Stimulated activated CD4-positive, alpha-beta T cell treated with anti-CD3 and anti-CD28 coated beads, Interleukin-15, amount 100 ng/mL, for 1 hour (primary cell): ENCODE measurements at places on chromosomes 13 and 19.

- no peak for DNase-seq
These were observed 173.0 kb downstream of the TEX29 start for GRCh38 chr13:111493468-111493867.

GRCh38 chr13:26019881-26020870 lies 31.6 kb downstream of the SHISA2 start:
- DNase-seq, result no peak

GRCh38 chr13:72834601-72835000 lies 52.7 kb downstream of the PIBF1 start:
- no peak for DNase-seq

DNA sequence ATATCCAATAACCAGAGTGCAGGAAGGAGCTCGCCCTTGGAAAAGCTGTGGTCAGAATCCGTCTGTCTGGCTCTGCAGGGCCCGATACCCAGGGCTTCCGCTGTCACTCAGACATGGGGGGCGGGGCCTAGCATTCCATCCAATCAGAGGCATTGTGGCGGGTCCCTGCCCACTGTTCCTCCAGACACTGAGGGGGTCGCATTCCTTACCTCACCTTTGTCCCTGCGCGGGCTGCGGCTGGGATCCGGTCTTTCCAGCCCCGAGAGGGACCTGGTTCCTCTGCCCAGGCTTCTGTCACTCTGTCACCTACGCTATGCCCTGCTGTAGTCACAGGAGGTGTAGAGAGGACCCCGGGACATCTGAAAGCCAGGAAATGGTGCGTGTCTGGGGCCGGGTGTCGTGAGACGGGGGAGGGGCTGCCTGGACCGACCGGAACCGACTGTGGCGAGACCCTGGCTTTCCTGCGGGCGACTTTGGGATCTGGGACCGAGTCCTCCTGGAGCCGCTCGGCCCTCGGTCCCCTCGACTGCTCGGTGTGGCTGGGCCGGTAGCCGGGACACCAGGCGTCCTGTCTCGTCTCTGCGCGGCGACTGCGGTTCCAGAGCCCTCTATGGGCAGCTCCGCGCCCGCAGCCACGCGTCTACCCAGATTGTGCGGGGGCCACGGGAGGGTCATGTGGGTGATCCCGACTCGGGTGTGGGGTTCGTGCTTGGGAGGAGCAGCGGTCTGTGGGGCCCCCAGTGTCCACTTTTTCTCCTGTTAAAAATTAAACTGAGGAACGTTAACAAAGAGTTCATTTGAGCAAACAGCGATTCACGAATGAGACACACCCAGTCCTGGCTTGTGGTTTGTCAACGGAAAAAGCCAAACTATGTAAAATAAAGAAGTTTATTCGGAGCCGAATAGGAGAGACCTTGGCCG lies at the start of gene ZNF69:
TSS of gene ZNF69 (plus strand) at position 172 of the 921 bp plus-strand sequence. CDS start at position 314, 142 bp downstream.
- DNase-seq, result peak; percentile 30

GRCh38 chr13:110118106-110118505 lies 188.9 kb downstream of the COL4A1 start:
- DNase-seq, result no peak

- no peak for DNase-seq
These were observed 754.9 kb downstream of the OLFM4 start for GRCh38 chr13:53783471-53783870.

DNA sequence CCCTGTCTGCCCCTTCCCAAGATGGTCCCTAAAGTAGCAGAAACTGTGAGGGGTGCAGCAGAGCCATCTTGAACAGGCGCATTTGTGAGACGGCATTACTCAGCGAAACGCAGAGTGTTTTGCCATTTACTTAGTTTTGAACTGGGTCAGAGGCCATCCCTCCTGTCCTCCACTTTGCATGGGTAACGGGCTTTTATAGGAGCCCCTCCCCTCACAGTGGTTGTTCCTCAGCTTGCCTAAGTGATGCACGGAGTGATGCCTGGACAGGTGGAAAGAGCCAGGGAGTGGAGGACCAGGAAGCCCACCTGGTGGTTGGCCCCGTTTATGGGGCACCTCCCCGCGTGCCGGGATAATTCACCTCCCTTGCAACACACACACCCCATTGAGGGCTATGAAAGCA lies 68.0 kb upstream of the C1QTNF9 start:
- DNase-seq, result no peak

GRCh38 chr19:1449467-1450442 lies at the start of gene APC2:
Gene APC2 (plus strand): TSS chr19:1450121. CDS start chr19:1453002, 2,881 bp downstream.
- no peak for DNase-seq

GRCh38 chr19:21317821-21318220 lies 11.4 kb downstream of the ZNF708 start:
- DNase-seq, result no peak

- DNase-seq, result no peak
These were observed 32.9 kb downstream of the TEX26 start for GRCh38 chr13:30965380-30965779.

DNA sequence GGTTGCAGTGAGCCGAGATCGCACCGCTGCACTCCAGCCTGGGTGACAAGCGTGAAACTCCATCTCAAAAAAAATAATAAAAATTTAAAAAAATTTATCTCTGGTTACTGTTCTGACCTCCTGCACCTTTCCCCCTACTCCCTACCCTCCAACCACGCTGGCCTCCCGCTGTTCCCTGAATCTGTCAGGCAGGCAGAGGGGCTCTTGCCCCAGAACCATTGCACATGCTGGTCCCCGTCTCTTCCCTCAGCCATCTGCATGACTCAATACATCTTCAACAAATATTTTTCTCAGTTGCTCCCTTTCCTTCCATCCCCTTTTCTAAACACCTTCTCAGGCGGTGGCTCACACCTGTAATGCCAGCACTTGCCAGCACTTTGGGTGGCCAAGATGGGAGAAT lies 1.1 kb upstream of the FAM187B start:
- no peak for DNase-seq

- DNase-seq, result no peak
These were observed 1.6 kb upstream of the ZBTB7A start for GRCh38 chr19:4068047-4068966.

DNA sequence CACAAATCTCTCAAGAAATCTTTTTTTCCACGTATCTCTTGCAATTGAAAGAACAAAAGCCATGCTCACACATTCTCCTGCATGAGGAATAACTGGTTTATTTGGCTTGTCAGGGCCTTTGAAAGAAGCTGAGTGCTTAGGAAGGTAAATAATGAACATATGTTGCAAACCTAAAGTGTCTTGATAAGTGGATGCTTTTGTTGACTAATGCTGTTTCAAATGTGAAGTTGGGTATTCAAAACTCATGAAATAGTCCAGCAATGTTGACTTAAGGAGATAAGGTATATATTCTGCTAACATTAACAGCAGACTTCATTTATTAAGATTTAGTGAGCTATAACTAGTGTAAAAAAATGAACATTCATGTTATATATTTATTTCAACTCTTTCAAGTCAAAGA lies 1792.7 kb upstream of the MIR17HG start:
- no peak for DNase-seq
